Uterine smooth muscle cell (primary cell): ENCODE measurements at places on chromosomes 6 and 20. TPM values are rescaled to one million over a fixed set of nuclear protein-coding genes. Genes with fewer than 3 reads are reported as not detected.

The SEMG1 gene
- not detected in 2 replicates for total RNA-seq

The SOX18 gene
- total RNA-seq: 0.12 TPM in 1 of 2 replicates, not detected in the other

The HCRTR2 gene
- total RNA-seq: not detected in 2 replicates

The ARFGEF3 gene
- total RNA-seq: 0.55 and 1.7 TPM in 2 replicates

The PNISR gene
- total RNA-seq: 90.1 and 90.5 TPM in 2 replicates

The MOXD1 gene
- 21.8 and 44.4 TPM in 2 replicates for total RNA-seq

The RSPO3 gene
- 2.6 and 3.7 TPM in 2 replicates for total RNA-seq

The ASF1A gene
- 20.1 and 26.0 TPM in 2 replicates for total RNA-seq

The TDRD6 gene
- 0.11 and 0.12 TPM in 2 replicates for total RNA-seq

The PPP2R5D gene
- 23.7 and 40.4 TPM in 2 replicates for total RNA-seq

The ESF1 gene
- 25.2 and 25.7 TPM in 2 replicates for total RNA-seq
